ENCODE measurements at places on chromosomes 5 and 9.

DNA sequence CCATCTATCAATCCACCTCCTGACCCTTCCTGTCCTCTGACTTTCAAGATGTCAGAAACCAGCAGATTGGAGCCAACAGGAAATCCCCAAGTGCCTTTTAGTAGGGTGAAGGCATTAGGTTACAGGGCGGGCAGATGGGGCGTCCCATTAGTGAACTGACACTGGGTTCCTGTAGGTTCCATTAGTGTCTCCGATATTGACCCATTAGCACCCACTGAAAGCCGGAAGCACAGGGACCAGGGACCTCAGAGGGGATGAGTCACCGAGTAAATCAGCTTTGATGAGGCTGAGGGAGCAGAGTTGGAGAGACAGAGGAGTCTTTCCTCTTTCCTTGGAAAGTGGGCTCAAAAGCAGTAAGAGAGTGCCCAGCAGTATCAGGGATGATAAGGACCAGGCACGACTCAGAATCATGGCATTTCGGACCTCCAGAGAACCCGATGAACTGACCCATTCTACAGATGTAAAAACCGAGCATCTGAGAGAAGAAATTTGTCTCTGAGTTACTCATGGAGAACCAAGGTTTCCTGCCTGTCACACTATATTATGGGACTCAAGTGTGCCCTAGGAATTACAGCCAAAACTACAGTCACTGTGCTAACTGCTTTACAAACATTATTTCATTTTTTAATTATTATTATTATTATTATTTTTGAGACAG is 47.2 kb upstream of the FABP6 start:
- DNase-seq = no peak
- no peak overlapping the region for H3K4me3 ChIP-seq
- H3K36me3 ChIP-seq = no peaks in the 10 kb centered on the region
- H3K4me1 ChIP-seq = no peaks in the 10 kb centered on the region
- H3K27ac ChIP-seq = no peak overlapping the region
- H3K27me3 ChIP-seq = no peaks in the 10 kb centered on the region

- no peak for DNase-seq
- no peak overlapping the region for H3K4me3 ChIP-seq
- H3K4me1 ChIP-seq = peaks cover 12% of the 10 kb centered on the region
- H3K36me3 ChIP-seq = no peaks in the 10 kb centered on the region
- H3K27me3 ChIP-seq = no peaks in the 10 kb centered on the region
Observed at GRCh38 chr5:112310746-112311145, 108.3 kb downstream of the EPB41L4A start.

DNA sequence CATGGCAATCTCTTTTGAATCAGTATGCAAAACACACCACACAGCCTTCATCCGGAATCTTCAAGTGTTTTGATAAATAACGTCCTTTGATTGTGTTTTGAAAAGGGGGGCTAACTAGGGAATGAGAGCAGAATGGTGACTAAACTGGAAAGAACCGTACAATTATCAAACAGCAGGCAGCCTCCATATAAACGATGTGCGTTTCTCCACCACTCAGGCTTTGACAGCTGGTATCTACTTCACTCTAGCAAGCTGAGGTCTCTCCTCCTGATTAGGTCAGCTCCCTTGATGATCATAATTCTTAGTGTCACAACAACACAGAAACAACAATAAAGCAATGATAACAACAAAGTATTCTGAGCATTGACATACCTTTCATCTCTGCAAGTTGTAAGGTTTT is 465.9 kb downstream of the TUSC1 start:
- H3K36me3 ChIP-seq = no peaks in the 10 kb centered on the region
- no peak for DNase-seq
- H3K4me3 ChIP-seq = no peak overlapping the region
- H3K4me1 ChIP-seq = no peaks in the 10 kb centered on the region
- no peak overlapping the region for H3K27ac ChIP-seq

- H3K4me3 ChIP-seq = no peak overlapping the region
- H3K27ac ChIP-seq = no peak overlapping the region
- H3K4me1 ChIP-seq = peaks cover 7% of the 10 kb centered on the region
- no peaks in the 10 kb centered on the region for H3K36me3 ChIP-seq
- DNase-seq = no peak
Observed at GRCh38 chr9:36163049-36163785, 6.0 kb upstream of the CCIN start.

- no peak overlapping the region for H3K4me3 ChIP-seq
- no peaks in the 10 kb centered on the region for H3K4me1 ChIP-seq
- no peaks in the 10 kb centered on the region for H3K27me3 ChIP-seq
Observed at GRCh38 chr9:76598981-76599380, 140.0 kb downstream of the GCNT1 start.

GRCh38 chr9:16043756-16044578 is 491.1 kb downstream of the CCDC171 start:
- no peaks in the 10 kb centered on the region for H3K36me3 ChIP-seq
- no peak overlapping the region for H3K4me3 ChIP-seq
- no peak for DNase-seq
- no peaks in the 10 kb centered on the region for H3K27me3 ChIP-seq
- no peak overlapping the region for H3K27ac ChIP-seq

DNA sequence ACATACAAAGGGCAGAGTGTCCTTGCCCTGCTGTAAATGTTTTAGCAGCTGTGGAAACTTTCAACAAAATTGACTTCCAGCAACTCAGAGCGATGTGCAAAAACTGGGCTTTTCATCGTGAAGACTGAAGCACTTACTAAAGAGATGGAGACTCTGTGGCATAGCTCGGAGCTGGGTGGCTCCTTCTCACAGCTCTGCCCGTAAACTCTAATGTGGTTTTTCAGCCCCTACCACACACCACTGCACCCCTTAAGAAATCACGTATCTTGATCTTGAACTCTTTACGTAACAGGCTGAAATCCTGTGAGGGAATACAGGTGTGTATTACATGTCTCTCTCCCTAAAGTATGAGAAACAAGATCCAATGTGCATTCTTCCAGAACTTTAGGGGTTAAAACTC is 124.4 kb downstream of the MEF2C start:
- H3K4me1 ChIP-seq = no peaks in the 10 kb centered on the region
- H3K27ac ChIP-seq = no peak overlapping the region
- no peak for DNase-seq
- no peaks in the 10 kb centered on the region for H3K27me3 ChIP-seq

DNA sequence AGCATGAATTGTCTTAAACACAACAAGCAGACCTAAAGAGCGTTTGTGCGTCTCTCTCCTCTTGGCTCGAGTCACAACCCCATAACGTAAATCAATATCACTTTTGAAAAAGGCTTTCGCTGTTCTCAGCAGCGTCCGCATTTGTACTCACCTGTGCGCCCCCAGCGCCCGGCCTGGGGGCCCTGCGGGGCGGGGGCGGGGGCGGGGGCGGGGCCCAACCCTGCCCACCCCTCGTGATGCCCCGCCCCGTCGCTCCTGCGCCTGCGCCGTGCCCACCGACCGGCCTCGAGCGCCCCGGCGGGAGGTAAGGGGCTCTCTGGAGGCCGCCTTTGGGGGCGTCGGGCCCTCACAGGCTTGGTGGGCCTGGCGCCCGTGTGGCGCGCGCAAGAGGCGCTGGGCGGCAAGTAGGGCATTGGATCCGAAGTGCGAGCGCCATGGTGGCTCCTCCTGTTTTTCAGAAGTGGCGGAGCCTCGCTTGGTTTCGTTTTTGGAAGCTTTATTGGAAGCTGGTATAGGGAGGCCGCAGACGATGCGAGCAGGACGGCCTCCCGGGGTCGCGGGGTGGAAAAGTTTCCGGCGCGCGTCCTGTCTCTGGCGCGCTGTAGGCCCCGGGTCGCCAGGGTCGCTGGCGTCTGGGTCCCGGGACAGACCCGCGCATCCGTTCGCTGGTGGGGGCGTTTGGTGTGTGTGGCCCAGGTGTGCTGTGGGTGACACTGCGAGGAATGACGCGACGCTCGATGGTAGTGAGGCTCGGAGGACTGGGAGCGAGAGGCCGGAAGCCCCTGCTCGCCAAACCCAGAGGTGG is at the start of gene STX17:
Gene STX17 (plus strand): TSS at position 252 of the 805 bp plus-strand sequence. CDS start 8,586 bp downstream, outside the sequence.
- peaks cover 17% of the 10 kb centered on the region for H3K4me1 ChIP-seq
- H3K27ac ChIP-seq = no peak within 1 kb of the TSS
- DNase-seq = peak; percentile 87
- peak within 1 kb of the TSS; percentile 89 for H3K4me3 ChIP-seq
- no peaks in the 10 kb centered on the region for H3K36me3 ChIP-seq

- no peaks in the 10 kb centered on the region for H3K27me3 ChIP-seq
- no peaks in the 10 kb centered on the region for H3K4me1 ChIP-seq
- DNase-seq = no peak
- H3K27ac ChIP-seq = no peak overlapping the region
- no peaks in the 10 kb centered on the region for H3K36me3 ChIP-seq
- no peak overlapping the region for H3K4me3 ChIP-seq
Observed at GRCh38 chr5:16776611-16777251, 159.4 kb downstream of the MYO10 start.

DNA sequence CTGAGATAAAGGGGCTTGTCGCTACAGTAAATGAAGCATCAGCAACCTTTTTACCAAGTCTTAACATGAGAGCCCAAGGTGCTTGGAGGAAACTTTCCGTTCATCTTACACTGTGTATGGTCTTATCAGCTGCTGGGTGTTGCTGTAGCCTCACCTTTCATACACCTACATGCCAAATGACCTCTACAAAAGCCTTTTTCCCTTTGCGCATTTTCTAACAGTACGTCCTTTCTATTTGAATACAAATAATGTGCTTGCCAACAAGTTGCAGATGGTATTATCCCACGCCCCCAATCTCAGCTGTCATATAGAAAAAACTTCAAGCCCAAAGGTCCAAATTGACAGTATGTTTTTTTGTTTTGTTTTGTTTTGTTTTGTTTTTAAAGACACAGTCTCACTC is 96.9 kb downstream of the BNC2 start:
- no peaks in the 10 kb centered on the region for H3K27me3 ChIP-seq
- no peak overlapping the region for H3K27ac ChIP-seq
- DNase-seq = no peak
- H3K4me1 ChIP-seq = no peaks in the 10 kb centered on the region

DNA sequence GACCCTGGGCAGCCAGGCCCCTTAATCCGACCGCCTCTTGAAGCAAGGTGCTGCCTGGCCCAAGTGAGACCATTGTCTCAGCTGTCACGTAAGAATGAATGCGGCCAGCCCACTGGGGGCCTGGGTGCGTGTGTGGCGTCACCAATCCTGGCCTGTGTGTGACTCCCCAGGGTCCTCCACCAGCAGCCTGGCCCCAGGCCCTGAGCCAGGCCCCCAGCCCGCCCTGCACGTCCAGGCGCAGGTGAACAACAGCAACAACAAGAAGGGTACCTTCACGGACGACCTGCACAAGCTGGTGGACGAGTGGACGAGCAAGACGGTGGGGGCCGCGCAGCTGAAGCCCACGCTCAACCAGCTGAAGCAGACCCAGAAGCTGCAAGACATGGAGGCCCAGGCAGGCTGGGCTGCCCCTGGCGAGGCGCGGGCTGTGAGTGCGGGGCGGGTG is 124.2 kb downstream of the WNK2 start:
- no peaks in the 10 kb centered on the region for H3K4me1 ChIP-seq
- H3K4me3 ChIP-seq = no peak overlapping the region
- no peak overlapping the region for H3K27ac ChIP-seq
- no peaks in the 10 kb centered on the region for H3K36me3 ChIP-seq
- no peak for DNase-seq

DNA sequence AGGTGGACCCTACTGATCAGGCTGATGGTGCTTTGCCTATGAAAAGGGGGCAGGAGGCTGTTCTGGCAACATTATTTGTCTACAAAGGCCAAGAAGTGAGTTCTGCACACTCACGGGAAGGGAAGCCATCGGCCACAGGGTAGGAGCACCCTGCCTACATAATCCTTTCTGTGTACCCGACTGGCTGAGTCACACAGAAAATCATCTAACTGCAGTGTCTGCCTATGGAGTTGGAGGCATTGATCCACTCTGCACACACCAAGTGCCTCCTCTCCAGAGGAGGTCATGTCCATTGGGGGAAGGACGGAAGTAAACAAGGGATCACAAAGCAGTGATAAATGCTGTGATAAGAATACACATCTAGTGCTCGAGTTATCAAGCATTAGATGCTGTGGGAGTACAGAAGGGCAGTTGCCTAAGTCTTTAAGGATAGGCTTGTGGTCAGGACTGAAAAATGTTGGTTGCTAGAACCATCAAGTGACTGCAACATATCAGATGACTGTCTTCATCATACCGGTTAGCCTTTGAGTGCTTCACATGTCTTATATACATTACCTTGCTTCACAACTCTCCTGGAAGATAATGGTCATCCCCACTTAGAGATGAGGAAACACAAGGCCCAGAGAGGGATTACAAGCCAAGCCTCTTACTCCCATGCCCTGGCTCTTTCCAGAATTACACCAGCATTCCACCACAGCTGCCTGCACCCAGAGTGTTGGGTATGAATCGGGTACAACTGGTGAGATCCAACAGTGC is 1.3 kb upstream of the SLC2A8 start:
- peaks cover 28% of the 10 kb centered on the region for H3K4me1 ChIP-seq
- no peaks in the 10 kb centered on the region for H3K27me3 ChIP-seq
- no peak overlapping the region for H3K27ac ChIP-seq

DNA sequence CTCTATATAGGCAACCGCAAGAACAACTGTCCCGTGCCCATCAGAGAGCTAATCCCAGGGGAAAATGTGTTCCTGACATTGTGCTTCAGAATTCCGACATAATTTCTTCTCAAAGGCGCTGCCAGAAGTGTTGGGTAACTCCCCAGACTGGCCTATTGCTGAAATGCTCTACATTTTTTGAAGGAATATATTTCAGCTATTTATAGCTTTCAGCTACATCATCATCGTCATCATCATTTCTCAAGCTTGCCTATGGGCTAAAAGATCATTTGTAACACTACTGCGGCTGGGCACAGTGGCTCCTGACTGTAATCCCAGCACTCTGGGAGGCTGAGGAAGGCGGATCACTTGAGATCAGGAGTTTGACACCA is 49.7 kb downstream of the MYO10 start:
- no peaks in the 10 kb centered on the region for H3K4me1 ChIP-seq
- no peaks in the 10 kb centered on the region for H3K27me3 ChIP-seq

GRCh38 chr5:115963566-115963965 is 1.3 kb downstream of the LVRN start:
- H3K27ac ChIP-seq = no peak overlapping the region
- H3K36me3 ChIP-seq = no peaks in the 10 kb centered on the region
- H3K4me3 ChIP-seq = no peak overlapping the region
- H3K27me3 ChIP-seq = no peaks in the 10 kb centered on the region
- DNase-seq = no peak
- peaks cover 4% of the 10 kb centered on the region for H3K4me1 ChIP-seq

DNA sequence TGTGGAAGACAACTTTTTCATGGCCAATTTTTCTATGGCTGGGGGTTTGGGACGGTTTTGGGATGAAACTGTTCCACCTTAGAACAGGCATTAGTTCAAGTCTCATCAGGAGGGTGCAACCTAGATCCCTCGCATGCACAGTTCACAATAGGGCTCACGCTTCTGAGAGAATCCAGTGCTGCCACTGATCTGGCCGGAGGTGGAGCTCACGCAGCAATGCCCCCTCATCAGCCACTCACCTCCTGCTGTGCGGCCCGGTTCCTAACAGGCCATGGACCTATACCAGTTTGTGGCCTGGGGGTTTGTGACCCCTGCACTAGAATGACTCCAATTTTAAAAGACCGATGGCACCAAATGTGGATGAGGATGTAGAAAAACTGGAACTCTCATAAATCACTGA is 127.2 kb upstream of the IER5L start:
- no peak overlapping the region for H3K4me3 ChIP-seq
- H3K27me3 ChIP-seq = no peaks in the 10 kb centered on the region
- no peaks in the 10 kb centered on the region for H3K4me1 ChIP-seq
- no peak for DNase-seq

- no peak for DNase-seq
- no peaks in the 10 kb centered on the region for H3K4me1 ChIP-seq
- no peak overlapping the region for H3K4me3 ChIP-seq
- H3K36me3 ChIP-seq = no peaks in the 10 kb centered on the region
- no peaks in the 10 kb centered on the region for H3K27me3 ChIP-seq
Observed at GRCh38 chr5:148011398-148012137, 52.2 kb upstream of the SPINK5 start.

- no peak within 1 kb of the TSS for H3K27ac ChIP-seq
- no peaks in the 10 kb centered on the region for H3K27me3 ChIP-seq
- peaks cover 5% of the 10 kb centered on the region for H3K4me1 ChIP-seq
- no peak within 1 kb of the TSS for H3K4me3 ChIP-seq
Observed at GRCh38 chr5:115816226-115817081, at the start of gene CDO1. TSS of gene CDO1 (minus strand) at chr5:115816659. CDS start at chr5:115816397, 262 bp downstream.

Measured in Karpas-422 (cell line).